ENCODE measurements at places on chromosomes 5 and 9.

DNA sequence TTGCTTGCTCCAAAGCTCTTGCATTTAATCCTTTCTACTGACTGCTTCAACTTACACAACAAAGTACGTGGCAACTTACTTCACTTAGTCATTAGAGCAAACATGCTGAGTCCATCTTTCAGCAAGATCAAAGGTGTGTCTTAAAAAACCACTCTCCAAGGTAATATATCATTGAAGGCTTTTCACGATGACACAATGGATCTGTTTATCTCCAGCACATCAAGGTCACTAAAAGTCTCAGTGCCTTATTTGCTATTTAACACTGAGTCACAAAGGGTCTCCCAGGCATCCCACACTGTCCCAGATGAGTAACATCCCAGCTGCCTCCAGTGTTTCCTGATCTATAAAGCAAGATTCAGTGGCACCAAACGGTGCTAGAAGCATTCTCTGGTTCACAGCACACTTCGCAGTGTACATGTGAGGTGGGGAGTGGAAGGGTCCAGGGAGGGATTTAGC is 3.7 kb upstream of the CLK4 start:
- DNase-seq: peak; percentile 70

- peak; percentile 22 for DNase-seq
These were observed 307.0 kb downstream of the ARRDC3 start for GRCh38 chr5:91076138-91076537.

DNA sequence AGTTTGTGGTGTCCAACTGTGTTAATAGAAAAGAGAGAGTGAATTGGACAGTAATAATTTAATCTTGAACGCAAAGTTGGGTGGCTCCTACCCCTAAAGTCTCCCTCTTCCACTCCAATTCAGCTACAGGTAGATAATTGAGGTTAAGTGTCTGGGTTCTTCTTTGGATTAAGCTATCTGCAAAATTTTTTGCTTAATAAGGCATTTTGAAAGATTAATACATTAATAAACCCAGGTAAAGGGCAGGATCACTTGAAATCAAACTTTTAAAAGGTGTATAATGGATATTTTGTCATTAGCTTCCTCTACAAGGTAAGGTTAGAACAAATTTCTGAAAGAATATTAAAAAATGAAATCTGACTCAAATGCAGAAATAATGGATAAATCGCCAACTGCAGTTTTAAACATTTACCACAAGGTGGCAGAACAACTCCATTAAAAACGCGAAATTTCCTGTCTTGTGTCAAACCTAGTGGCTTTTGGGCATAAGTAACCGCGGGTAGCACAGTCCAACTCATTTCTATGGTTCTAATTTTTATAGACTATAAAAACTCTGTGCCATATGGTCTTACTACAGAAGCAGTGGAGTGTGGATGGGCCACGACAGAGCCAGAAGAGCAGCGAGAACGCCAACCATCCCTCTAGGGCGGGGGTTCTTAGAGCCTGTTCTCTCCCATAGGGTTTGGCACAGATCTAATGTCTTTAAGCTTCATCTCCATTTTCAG is 276.5 kb downstream of the ARHGEF28 start:
- peak; percentile 69 for DNase-seq

DNA sequence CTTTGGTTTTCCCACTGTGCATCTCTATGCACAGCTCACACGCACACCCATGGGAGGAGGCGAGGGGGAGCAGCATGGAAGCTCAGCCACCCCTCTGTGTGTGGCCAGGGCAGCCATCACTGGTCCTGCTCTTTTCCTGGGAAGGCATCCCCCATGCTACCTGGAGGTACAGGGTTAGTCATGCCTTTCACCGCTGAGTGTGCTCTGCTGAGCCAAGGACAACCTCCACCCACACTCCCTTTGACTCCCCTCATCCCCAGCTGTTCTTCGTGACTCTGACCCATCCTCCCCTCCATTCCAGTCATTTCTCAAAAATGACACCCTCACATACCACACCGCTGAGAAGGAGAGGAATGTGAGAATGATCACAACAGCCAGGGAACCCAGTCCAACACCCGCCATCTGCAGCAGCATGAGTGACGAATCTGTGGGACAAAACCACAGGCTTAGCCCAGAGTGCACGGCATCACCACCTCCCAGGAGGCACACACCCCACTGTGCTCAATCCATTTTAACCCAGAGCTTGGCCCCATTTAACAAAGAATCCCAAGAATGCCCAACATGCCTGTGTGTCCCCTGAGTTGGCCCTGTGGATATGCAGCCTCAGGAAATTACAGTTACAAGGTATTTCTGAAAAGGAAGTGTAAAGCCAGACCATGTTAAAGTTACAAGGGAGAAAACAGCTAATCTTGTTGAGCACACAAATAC is 133.4 kb downstream of the SUSD1 start:
- DNase-seq: peak; percentile 100

GRCh38 chr5:76626738-76627137 is 3.5 kb upstream of the F2RL2 start:
- DNase-seq: no peak

Data from fibroblast of skin of right biceps (primary cell).